ENCODE measurements at places on chromosomes 7 and 10.

GRCh38 chr10:123140983-123141390 lies 5.2 kb downstream of the HMX3 start:
- DNase-seq = no peak

- DNase-seq = no peak
Measured at GRCh38 chr10:12645449-12645848, 296.1 kb downstream of the CAMK1D start.

GRCh38 chr10:31914370-31914769 lies 14.3 kb downstream of the ARHGAP12 start:
- no peak for DNase-seq

GRCh38 chr7:130268463-130269317 lies 2.0 kb downstream of the CPA2 start:
- no peak for DNase-seq

- no peak for DNase-seq
Measured at GRCh38 chr10:75035975-75036708, 75.3 kb upstream of the SAMD8 start.

DNA sequence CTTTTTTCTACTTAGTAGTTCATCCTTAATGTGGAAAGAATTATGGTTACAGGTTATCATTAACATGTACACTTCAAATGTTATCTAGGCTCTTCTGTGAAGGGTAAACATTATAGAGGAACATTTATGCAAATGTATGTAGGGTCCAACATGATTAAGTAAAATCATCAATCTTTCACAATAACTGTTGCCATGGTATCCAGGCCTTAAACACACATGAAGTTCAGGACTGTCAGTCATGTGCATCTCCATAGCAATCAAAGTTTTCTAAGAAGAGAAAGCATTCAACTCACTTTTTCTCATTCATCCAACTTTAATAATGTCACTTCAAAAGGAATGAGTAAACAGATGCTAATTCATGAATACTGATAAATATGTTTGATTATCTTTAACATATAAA lies 83.6 kb downstream of the DNAJC1 start:
- no peak for DNase-seq

DNA sequence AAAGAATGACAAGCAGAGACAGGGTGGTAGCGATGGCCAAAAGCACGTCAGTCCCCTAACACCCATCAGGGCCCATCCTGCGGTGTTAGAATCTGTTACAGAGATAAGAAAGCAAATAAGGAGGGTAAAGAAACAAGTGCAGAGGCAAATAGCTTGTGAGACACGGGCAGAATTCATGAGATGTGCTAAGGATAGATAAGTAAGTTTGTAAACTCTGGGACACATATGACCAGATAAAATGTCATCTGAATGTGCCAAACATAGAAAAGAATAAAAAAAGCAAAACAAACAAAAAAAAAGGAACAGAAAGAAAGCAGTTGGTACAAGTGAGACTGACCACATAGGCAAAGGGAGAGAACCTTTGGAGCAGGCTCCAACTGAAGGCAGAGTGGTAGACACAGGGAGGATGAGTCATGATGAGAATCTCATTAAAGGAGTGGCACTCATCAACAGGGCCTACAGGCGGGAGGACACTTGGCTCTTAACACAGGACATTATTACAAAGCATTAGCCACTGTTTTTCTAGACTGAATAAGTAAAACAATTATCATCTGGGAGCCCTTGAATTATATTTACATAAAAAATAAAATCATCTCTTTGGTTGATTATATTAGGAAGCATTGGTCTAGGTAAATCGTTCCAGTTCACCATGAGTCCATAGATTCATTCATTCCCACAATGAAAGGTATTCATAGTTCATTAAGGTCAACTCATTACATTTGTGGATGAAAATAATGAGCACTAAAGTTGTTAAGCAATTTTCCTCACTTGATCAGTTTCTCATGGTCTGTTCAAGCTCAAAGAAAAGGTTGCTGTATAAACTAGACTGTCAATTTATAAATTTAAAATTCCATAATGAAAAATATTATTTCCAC lies 21.5 kb upstream of the EPHB6 start:
- no peak for DNase-seq

- no peak for DNase-seq
Measured at GRCh38 chr10:91385306-91386085, 24.6 kb upstream of the HECTD2 start.

GRCh38 chr10:29408847-29409240 lies 120.0 kb downstream of the LYZL1 start:
- no peak for DNase-seq

- no peak for DNase-seq
Measured at GRCh38 chr7:93913197-93913596, 6.8 kb downstream of the GNGT1 start.

- DNase-seq = peak; percentile 5
Measured at GRCh38 chr7:107501593-107501992, 31.7 kb downstream of the GPR22 start.

DNA sequence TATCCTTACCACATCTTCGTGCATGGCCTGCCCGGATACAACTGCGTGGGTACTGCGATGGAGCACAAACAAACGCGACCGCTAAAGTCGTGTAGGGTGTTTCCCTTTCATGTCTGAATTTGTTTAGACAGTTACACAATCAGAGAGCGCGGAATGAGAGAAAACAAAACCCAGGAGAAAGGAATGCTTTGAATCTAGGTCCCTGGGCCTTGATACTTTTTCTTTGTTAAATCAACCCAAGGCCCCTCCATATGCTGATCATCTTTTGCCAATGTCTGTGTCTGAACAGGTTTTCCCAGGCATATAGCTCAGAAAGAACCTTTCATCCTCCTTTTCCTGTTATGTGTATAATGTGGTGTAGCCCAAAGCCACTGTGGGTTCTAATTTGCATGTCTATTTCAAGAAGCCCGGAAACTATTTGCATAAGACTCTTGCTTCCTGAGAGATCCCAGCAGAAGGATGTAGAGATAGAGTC lies 145.8 kb downstream of the FRMD4A start:
- no peak for DNase-seq

GRCh38 chr7:30697719-30698460 lies 15.6 kb upstream of the CRHR2 start:
- no peak for DNase-seq

DNA sequence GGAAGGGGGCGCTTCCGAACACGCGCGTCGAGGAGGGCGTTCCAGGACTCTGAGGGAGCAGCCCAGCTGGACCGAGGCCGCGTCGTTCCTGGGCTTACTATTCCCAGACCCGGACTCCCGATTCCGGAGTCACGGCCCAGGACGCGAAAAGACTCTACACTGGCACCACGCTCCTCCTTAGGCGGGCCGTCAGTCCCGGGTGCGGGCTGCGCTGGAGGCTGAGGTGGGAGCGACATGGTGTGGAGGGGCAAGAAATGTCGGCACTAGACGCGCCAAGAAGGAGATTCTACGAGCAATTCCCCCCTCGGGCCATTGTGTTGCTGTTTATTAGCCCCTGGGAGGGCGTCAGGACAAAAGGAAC lies 584 bp upstream of the RUNDC3B start:
- no peak for DNase-seq

- DNase-seq = no peak
Measured at GRCh38 chr7:6228361-6229229, 43.8 kb downstream of the CYTH3 start.

- no peak for DNase-seq
Measured at GRCh38 chr7:100163006-100163531, 4.5 kb upstream of the TRAPPC14 start.

GRCh38 chr7:136687693-136688322 lies 180.6 kb upstream of the CHRM2 start:
- DNase-seq = no peak

DNA sequence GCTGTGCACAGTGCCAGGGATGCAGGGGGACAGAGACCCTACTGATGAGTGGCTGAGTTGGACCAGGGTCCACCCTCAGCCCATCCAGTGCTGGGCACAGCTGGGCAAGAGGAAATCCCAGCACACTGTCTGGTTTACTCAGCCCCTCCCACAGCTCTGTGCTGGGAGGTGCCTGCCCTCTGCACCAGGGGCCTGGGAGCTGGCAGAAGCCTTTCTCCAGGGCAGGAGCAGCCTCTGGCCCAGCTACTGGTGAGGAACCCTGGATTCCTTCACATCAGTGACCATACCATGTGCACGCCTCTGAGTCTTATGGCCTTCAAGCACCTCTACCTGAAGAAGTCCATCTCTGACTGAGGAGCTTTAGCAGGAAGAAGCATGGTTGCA lies 25.9 kb upstream of the C10orf71 start:
- no peak for DNase-seq

- peak; percentile 50 for DNase-seq
Measured at GRCh38 chr10:21078410-21079329, 181.6 kb upstream of the NEBL start.

DNA sequence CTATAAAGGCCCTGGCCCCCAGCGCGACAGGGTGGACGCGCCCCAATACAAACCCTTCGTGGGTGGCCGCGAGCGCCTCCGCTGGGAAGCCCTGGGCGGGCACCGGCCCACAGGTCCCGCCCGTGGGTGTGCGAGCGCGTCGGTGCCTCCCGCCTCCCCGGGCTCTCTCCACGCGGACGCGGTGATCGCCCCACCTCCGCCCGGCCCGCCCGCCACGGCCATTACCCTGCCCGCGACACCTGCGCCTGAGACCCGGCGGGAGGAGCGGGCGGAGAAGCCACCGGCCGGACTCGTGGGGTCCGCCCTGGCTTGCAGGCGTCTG lies 81.2 kb downstream of the PAX2 start:
- no peak for DNase-seq

DNA sequence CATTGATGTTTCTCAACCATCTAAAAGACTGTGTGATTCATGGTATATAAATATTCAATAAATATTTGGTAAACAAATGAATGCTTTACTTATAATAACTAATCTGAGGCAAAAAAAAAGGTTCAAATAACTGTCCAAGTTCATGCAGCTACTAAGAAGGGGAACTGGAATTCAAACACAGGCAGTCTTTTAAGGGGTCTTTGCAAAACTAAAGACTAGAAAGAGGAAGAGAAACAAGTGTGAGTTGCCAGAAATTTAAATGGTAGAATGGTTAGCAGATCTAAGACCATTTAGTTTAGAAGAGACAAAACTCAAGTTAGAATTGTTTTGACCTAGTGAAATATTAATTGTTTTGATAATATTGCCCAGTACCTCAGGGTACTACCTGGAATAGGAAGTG lies 642.0 kb upstream of the LRRN3 start:
- DNase-seq = no peak

DNA sequence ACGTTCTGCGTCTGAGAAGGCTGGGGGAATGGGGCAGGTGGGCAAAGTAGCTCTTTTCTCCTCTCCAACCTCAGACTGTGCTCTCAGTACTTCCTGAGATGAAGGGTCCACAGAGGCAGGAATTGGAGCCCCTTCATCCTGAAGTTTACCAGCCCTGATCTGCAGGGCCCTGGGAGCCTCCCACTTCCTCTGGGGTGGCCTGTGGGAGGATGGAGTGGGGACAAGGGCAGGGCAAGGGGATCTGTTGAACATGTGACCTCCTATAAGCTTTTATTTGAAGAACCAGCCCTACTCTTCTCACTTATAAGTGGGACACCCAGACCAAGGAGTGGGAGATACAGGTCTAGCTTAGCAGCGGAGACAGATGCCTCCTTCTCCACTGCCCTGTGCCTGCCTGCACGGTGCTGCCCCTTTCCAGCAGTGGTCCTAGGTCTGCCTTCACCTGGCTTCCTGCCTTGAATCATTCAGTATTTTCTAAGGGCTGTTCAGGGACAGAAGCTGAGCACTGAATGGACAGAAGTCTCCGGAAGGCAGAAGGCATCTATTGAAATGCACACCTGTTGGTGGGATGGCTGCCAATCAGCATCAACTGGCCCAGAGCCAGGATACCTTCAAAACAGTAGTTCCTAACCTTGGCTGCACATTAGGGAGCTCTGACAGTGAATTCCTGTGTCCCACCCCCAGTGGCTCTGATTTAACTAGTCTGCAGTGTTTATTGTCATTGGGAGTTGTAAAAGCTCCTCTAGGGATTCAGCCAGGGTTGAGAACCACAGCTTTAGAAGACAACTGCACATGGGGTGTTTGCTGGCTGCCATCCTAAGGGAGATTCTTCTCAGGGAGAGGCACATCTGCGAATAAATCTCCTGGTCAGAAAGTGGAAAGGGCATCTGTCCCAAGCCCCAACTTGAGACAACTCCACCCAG lies 2.7 kb upstream of the ARHGAP22 start:
- DNase-seq = no peak

DNA sequence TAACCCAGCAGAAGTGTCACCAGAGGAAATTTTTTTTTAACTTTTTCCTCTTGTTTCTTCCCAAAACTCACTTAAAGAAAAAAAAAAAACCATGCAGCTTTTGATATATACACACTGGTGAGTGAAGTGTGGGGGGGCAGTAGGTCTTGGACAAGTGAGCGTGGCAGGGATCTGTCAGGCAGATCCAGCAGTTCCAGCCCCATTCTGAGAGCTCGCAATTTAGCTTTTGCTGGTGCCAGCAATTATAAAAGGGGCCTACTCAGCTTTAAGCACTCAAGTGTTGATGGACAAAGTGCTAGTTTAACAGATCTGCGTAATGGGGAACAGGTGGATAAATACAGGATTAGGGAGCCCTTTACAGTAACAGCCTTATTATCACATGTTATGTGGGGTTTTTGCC lies 619.2 kb upstream of the GALNT17 start:
- no peak for DNase-seq

DNA sequence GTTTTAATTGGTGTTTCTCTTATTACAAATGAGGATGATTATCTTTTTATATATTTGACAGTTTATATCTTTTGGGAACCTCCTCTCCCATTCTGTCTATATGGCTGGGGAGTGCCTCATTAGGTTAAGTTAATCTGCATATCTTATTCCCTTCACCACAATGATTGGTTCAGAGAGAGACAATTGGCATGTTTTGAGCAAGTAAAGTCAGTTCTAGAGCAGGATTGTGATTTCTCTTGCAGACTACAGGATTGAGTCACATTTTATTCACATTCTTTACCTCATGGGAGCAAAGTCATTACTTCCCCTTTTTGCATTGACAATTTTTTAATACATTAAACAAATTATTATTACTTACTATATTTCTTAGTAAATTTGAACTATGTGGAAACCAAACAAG lies 345.6 kb downstream of the MDFIC start:
- DNase-seq = no peak

GRCh38 chr7:620885-621284 lies 101.2 kb upstream of the PDGFA start:
- DNase-seq = no peak

DNA sequence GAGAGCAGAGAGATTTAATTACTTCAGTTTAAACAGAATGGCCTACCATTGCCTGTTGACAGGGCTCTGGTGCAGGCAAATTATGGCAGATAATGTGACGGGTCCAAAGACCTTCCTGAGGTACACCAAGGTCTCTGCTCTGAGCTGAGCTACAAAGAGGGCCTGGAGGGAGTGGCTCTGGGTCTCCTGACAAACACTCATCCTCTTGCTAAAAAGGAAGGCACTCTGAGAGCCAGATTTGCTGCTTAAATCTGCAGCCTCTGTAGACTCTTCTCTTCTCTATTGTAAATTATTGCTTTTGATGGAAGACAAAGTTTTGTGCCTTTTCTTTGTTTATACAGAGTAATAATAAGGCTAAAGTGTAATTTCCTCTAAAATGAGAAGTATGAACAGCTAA lies 529.5 kb upstream of the FZD8 start:
- DNase-seq = no peak

Measured in NT2/D1 (cell line).